ENCODE measurements at places on chromosomes 2 and 18.

DNA sequence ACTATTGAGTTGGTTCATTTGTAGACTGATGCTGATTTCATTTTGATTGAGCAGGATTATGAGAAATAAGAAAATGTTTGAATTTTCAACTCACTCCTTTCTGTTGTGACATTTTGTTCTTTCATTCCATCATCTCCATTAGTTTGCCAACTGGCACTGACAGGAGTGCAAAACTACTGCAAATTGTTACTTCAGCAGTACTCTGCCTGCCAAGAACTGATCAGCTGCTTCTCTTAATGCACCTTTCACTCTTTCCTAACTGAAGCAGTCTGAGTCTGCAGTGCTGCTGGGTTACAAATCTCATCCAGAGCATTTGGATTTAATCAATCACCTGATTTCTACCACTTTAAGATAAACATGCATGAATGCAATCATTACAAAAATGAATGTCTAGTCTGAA lies 70.9 kb downstream of the TMEFF2 start:
- peak; percentile 20 for DNase-seq

DNA sequence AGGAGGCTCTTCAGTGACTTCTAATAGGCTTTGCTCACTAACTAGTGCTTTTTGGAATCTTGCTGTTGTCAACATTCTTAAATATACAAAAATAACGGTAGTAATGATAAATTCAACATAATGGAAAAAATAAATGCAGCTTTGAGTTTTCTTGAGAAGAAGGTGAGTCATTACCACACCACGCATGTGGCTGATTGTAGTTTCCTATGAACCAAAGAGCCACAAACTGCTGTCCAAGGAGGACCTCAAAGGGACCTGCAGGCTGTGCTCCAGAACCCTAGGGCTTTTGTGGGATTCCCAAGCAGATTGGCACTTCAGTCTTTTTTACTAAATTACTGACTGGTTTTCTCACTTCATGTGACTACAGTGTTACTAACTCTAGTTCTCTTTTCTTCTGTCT lies 66.7 kb downstream of the TPGS2 start:
- DNase-seq = no peak

- peak; percentile 52 for DNase-seq
Observed at GRCh38 chr2:73260338-73260984, 23.8 kb downstream of the FBXO41 start.

DNA sequence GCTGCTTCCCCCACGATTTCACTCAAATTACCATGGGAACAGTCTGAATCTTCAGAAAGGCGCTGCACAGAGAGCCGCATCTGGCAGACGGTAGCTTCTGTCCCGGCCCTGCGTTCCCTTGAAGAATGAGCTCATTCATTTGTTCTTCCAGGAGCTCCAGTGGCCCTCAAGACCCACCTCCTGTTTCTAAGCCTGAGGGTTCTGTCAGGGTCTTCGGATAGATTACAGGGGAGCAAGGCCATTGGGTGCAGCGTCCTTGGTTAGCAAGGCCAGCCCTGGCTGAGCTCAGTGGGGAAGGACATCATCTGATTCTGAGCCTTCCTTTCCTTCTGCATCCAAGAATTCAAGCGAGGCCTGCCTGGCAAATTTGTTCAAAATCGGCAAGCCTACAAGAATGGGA lies 111.9 kb downstream of the PDCL3 start:
- DNase-seq = peak; percentile 8

DNA sequence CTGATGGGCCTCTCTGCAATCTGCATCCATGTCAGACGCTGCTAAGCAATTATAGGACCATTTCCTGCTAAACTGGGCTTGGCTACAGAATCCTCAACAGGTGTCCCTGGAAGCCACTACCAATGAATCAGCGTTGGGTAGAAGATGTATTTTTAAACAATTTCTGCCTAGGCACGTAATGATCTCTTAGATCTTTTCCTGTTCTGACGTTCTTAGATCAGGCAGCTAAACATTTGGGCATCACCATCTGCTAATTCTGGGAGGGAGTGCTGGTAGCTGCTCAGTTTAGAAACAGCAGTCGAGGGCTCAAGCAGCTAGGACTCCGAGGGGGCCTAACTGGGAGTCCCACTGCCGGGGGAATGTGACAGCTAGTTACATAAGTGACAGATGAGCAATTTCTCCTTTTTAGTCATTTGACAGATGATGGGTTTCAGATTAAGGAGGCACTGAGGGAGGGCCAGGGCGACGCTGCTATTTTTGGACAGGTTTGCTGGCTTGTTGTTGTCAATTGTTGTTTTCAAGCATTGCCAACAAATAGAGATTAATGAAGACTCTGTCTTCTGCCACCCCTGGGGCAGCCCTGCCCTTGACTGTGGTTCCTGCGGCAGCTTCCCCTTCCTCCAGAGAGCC lies 92.7 kb downstream of the MRO start:
- no peak for DNase-seq

- DNase-seq = no peak
Observed at GRCh38 chr2:168156661-168157060, 90.7 kb downstream of the STK39 start.

GRCh38 chr2:7133521-7133920 lies 216.3 kb downstream of the RNF144A start:
- no peak for DNase-seq

DNA sequence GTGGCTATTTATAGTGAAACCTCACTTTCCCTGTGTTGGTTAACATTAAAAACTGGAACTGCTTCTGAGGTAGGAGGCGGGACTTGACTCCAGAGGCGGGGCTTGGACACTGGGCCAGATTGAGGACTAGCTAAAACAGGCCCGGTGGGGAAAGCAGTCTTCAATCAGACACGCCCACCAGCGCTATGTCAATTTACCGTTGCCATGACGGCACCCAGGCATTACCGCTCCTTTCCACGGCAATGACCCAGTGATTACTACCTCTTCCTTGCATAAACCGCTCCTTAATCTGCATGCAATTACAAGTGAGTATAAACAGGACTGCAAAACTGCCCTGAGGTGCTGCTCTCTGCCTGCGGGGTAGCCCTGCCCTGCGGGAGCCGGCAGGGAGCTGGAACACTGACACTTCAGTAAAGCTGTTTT lies 35.3 kb downstream of the LRRFIP1 start:
- DNase-seq = peak; percentile 97

GRCh38 chr18:76989647-76990190 lies 142.9 kb downstream of the MBP start:
- no peak for DNase-seq

GRCh38 chr2:85418132-85419008 lies at the start of gene SH2D6:
TSS of gene SH2D6 (plus strand) at chr2:85418714. CDS start at chr2:85429466, 10,752 bp downstream.
- peak; percentile 95 for DNase-seq

- DNase-seq = peak; percentile 20
Observed at GRCh38 chr2:241018051-241018891, 19.9 kb downstream of the SNED1 start.

DNA sequence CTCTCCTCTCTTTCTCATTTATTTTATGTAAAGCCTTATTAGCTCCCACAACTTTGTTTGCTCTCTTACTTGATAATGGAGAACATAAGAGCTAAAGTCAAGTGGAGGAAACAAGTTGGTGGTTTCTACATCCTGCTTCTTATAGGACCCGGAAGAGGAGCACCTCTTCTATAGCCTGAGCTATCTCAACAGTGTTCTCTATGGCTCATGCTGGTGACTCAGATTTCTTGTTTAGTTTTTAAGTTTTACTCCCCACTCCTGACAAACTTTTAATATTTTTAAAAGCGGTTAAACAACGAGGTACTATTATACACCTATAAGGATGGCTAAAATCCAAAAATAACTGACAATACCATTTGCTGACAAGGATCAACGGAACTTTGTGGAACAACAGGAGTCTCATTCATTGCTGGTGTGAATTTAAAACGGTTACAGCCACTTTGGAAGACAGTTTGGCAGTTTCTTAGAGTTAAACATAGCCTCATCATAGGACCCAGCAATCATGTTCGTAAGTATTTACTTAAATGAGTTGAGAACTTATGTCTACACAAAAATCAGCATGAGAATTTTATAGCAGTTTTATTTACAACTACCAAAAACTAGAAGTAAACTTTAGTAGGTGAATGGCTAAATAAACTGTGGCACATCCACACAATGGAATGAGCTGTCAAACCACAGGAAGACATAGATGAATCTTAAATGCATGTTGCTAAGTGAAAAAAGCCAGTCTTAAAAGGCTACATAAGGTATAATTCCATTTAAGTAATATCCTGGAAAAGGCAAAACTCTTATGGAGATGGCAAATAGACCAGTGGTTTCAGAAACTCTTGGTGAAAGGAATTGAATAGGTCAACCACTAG lies 12.7 kb upstream of the CDC42EP3 start:
- DNase-seq = peak; percentile 23

GRCh38 chr2:233466991-233467603 lies 99.5 kb downstream of the USP40 start:
- DNase-seq = peak; percentile 20

- no peak for DNase-seq
Observed at GRCh38 chr18:44870631-44871502, 190.2 kb downstream of the SETBP1 start.

DNA sequence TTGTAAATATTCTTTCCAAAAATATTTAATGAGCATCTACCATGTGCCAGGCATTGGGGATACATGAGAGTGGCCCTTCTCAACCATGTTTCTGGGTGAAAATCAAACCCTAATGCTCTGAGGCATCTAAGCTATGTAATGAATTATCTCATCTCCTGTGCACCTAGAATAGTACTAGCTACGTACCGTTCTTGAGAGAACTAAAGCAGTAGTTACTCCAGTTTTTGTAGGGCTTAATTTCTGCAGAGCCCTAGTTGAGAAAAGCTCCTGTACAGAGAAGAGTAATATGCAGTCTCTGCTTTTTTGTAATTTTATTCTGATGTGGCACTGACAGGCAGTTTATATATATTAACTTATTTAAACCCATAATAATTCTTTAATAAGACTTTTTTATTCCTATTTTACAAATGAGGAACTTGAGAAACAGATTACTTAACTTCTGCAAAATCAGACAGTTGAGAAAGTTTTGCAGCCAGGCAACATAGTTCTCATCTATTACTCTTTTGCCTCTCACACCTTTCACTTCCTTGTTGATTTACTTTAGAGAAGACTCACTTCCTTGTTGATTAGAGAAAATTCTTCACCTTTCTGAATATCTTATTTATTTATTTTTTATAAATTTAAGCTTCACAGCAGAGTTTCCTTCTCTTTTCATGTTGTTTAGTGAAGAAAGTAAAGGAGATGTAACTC lies 3.1 kb downstream of the SPOPL start:
- DNase-seq = no peak

GRCh38 chr18:55114876-55115275 lies 155.6 kb upstream of the CCDC68 start:
- no peak for DNase-seq

- peak; percentile 95 for DNase-seq
Observed at GRCh38 chr2:165469417-165469816, at the start of gene CSRNP3. TSS of gene CSRNP3 (plus strand) at chr2:165469698. CDS start at chr2:165595066, 125,368 bp downstream.

- no peak for DNase-seq
Observed at GRCh38 chr18:8717011-8717770, 11.8 kb downstream of the MTCL1 start.

- DNase-seq = no peak
Observed at GRCh38 chr2:39487398-39488250, 50.5 kb upstream of the MAP4K3 start.

GRCh38 chr2:136235546-136235945 lies 117.6 kb upstream of the CXCR4 start:
- no peak for DNase-seq

DNA sequence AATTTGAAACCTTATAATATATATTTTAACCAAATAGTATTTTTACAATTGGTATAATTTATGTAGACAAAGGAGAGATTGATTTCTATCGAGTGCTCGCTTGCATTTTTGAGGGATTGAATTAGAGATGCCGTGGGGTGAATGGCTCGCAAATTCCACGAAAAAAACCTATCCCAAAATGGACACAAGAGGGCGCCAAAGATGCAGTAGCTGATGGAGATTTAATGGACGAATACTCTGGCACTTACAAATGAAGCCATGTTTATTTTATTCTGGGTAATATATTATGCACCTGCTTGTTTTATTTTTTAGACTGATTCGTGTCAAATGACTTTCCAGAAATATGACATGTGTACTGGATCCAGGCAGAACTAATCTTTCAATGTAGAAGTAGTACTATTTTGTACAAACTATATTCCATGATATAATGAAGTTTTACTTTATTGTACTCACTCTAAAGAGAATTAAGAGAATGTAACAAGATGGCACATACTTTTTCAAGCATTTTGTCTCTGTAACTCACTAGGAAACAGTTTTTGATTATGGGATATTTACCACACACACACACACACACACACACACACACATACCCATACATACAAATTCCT lies 505.4 kb downstream of the PLCL1 start:
- peak; percentile 78 for DNase-seq

- DNase-seq = peak; percentile 9
Observed at GRCh38 chr2:128538396-128538795, 219.7 kb upstream of the HS6ST1 start.

DNA sequence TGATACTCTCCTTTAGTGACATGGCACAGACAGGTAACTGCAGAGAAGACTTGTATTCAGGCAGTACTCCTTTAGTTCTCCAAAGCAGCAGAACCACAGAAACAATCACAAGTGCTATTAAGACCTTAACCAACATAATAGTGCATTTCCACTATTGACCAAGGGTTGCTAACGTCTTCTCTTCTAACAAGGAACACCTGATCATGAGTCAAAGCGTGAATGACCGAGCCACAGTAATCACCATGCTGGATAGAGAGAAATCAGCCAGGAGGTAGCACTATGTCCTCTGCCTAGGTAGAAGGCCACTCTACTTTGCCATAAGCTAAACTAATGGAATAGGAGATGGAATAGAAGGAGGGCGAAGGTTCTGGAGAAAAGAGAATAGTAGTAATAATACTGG lies 161.0 kb downstream of the ANKRD44 start:
- DNase-seq = no peak

GRCh38 chr2:216428618-216429350 lies 16.5 kb downstream of the SMARCAL1 start:
- DNase-seq = no peak

DNA sequence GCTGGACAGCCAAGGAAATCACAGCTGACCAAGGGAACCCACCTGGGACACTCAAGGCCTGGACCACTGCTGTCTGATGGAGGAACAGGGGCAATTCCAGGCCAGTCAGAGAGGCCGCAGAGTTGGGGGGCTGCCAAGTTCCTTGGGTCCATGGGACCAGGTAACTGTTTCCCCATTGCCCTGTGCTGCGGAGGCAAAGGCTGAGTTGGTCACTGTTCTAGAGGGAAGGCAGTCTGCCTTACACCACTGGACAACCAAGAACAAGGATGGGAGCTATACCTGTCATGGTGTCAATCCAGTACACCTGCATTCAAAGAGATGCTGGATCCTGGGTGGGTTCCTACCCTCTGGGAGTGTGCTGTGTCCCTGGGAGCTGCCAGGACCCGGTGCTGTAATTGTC lies 9.6 kb upstream of the SP140L start:
- DNase-seq = no peak

DNA sequence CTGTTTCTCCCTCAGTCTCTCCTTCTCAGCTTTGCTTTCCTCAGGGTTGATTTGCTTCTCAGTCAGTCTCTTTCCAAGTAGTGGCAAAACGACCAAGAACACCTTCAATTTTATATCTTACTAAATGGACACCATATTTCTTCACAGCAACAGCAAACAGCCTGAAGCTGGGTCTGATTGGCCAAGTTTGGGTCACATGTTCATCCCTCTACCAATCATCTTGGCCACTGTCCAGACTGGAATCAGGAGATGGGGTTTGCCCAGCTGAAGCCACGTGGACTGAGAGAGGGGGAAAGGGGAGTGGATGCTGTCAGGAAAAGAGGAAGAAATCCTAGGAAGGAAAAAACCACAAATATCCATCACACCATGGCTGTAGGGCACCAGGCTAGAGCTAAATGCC lies 42.0 kb upstream of the ACMSD start:
- no peak for DNase-seq
